ENCODE measurements at places on chromosomes 7 and 10.

DNA sequence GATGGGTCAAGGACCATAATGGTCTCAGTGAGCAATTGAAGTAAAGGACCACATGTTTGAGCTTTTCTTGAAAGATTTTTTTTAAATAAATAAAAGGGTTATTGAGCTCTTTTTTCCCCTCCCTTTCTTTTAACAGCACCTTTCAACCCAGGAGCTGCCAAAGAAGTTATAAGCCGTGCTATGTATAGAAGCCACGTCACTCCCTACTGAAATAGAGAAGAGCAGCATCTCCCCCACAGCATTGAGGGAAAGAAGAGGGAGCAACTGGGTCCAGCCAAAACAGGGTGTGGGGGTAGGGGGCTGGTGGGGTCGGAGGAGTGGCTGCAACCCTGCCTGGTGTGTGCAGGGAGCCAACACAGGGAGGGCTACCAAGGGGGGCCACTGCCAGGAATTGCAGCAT, 227.2 kb downstream of the PLXNA4 start:
- no peak for DNase-seq

DNA sequence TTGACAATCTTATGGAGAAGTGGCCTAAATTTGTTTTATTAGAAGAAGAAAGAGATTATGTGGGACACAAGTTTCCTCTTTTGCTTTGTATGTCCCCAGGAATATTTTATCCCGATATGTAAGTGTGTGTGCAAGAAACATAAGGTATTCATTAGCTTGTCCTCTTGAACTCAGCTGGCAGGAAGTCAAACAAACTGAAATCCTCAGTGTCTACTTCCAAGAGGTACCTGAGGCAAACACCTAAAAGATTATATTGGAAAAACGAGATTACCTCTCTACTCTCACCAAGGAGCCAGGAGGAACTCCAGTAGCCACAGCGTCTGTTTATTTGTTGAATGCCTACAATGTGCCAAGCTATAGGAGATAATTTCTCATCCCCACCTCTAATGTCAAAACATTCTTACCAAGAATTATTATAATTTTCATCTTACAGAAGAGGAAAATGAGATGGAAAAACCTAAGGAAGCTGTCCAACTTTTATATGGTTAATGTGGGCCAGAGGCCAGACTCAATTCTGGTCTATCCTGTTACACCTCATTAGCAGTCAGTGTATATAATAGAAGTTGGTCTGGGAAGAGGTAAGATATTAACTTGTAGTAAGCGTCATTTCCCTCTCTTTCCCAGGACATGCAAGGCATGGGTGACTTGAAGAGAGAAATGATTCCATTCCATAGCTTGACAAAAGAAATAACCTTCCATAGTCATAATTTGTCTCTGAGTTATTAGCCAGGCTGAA, 692.7 kb downstream of the MAGI2 start:
- no peak for DNase-seq

GRCh38 chr10:111131168-111131799, 54.5 kb downstream of the ADRA2A start:
- no peak for DNase-seq

GRCh38 chr7:104156842-104157277, 51.0 kb downstream of the ORC5 start:
- DNase-seq = no peak

- no peak for DNase-seq
These were observed 26.7 kb downstream of the ERCC6 start for GRCh38 chr10:49512121-49512809.

DNA sequence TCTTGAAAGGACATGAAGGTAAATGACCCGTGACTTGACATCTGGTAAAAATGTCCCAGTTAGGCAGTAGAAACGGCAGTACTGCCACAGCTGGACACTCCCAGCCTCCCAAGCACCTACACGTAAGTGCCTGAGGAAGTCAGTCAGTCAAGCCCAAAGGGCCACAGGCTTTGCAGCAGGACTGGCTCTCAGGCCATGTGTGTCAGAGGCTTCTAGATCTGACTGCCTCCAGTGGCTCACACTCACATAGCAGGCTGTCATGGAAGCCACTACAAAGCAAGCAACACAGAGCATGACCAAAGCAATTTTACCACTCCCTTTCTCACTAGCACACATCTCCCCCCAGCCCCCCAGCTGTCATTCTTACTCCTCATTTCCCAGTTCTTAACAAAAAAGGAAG, 17.8 kb upstream of the CCNJ start:
- DNase-seq = no peak

DNA sequence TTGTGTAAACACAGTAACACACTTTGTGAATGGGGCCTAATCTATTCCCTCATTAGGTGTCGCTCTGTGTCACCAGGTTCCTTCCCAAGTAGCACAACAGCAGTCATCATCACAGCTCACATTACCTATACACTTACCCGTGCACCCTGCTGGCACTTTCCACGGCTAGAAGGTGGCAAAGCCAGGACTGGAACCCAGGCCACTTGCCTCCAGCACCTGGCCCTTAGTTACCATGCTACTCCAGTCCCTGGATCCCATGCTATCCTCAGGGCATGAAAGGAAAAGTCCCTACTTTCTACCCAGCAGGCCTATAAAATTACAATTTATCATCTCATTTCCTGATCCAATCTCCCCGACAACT, 18.4 kb downstream of the SMURF1 start:
- no peak for DNase-seq

- DNase-seq = no peak
These were observed 95.1 kb downstream of the USP6NL start for GRCh38 chr10:11516431-11516746.

- DNase-seq = no peak
These were observed 98.7 kb downstream of the AUTS2 start for GRCh38 chr7:69696686-69697685.

DNA sequence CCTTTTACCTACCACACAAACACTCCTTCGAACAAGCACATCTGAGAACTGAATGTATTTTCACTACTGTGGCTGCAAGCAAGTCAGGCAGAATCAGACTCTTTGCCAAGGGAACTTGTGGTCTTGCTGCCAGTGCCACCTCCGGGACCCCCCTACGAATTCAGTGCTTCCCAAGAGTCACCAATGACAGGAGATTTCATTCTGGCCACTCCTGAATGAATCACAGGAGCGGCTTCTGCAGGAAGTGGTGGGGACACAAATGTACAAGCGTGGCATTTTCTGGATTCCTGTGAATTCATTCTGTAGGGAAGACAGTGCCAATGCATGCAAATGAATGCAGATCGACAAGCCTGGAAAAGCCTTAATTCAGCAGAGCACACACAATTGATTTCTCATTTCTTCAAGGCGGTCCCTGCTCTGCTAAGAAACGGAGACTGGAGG, 161.2 kb downstream of the CAMK1D start:
- no peak for DNase-seq

DNA sequence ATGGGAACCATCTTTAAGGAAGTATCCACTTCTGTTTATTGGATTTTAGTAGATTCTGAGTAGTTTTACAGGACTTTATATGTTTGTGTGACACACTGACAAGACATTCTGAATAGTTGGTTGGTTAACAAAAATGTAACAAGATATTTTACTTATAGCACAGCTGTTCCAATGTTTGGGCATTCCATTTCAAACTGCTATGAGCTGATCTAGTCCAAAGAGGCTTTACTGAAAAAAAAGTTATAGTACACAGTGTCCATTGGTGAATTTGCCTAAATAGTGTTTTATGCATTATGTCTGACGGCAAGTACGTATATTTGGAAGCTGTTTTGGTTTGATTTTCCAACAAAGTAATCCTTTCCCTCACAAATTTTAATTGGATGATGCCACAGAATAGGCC, 99.1 kb downstream of the SAMD9 start:
- no peak for DNase-seq

DNA sequence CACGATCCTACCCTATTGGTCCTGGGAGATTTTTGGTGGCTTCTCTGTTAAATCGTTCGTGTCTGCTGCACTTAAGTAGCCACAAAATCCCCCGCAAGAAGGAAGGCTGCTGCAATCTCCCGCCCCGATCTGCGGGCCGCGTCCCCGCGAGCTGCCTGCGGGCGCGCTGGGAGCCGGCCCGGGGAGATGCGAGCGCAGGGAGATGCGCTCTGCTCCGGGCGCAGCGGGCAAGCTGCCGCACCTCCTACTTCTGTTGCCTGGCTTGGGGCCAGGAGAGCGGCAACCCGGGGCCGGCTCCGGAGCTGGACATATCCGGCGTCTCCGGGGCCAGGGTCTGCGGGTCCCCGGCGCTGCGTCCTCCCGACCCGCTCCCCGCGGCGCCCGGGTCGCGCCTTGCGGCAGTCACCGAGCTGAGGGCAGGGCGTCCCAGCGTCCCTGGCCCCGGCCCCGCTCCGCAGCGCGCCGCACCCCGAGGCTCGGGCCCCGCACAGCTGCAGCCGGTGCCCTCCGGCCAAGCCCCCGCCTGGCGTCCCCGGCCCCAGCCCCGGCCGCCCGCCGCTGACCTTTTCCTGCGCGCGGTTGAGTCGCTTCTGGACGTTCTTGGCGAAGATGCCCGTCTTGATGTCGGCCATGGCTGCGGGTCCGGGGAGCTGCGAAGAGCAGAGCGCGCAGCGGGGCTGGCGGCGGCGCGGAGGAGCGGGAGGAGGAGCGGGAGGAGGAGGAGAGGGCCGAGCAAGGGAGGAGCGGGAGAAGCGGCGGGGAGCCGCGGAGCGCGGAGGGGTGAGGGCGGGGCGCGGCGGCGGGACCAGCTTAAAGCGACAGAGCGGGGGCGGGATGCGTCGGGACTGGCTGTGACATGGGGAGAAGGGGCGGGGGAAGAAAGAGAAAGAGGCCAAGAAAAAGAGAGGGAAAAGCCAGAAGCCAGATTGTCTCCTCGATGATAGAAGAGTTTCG, at the start of gene AMPH:
Gene AMPH (minus strand): TSS at position 654 of the 954 bp plus-strand sequence. CDS start 22 bp downstream, at position 632.
- peak; percentile 87 for DNase-seq

DNA sequence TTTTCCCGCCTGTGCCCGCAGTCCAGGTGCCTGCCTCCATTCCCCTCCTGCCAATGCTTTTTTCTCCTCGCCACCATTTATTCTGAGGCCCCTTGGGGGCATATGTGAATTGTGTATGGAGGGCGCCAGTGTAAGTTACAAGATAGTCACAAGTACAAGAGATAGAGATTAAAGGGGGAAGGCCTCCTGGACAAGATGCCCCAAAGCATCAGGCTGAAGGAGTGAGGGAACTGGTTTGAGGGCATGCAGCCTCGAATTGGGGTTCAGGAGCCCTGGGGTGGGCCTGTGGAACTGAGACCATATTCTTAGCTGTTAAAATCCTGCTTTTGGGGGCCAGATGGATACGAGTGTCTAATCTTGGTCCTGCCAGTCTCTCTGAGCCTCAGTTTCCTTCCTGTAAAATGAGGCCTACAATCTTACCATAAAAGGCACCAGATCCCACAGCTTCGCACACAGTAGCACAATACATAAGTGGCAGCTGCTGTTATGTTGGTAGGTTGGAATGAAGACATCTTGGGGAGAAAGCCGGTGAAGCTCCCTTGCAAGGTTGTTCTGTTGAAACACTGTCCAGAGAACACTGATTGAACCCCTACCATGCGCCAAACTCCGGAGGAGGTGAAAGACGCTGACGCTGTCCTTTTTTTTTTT, 545 bp upstream of the COMTD1 start:
- no peak for DNase-seq

DNA sequence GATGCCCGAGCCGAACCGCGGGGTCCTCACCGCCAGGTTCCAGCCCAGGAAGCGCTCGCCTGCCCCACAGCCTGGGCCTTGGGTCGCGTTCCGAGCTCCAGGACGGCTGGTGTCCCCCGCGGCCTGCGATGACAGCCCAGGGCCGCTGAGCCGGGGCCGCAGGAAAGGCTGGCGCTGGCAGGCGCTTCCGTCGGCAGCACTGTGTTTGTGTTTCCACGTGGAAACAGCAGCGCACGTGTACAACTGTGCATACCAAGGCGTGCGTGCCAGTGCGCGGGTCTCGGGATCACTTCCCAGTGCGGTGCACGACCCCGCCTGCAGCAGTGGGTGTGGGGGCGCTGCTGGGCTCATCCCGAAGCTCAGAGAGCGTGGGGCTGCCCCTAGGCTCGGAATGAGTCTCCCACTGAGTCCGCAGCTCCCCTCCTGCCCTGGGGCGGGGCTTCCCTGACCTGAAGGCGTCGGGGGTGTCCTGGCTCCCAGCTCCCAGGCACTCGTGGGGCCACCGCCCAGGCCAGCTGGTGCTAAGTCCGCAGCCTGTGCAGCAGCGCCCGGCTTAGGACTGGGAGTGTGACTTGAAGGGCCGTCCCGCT, 17.2 kb downstream of the AP5Z1 start:
- peak; percentile 61 for DNase-seq

DNA sequence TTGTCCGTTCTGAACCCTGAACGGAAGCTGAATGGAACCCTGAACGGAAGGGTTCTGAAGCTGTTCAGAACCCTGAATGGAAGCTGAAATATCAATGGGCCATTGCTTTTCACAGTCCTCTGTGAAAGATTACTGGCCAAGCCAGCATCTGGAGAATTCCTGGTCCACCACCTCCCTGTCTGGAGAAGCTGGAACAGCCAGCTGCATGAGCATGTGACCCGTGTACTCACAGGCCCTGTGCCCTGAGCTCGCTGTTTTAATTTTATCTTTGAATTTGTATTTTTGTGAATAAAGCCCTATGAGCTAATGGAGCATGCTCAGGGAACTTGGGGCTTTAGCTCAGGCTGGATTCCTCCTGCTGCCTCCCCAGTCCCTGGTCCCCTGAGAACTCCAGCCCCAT, 37.2 kb downstream of the HTRA1 start:
- DNase-seq = no peak

GRCh38 chr10:4533621-4534020, 292.4 kb upstream of the AKR1E2 start:
- DNase-seq = no peak

GRCh38 chr7:27053153-27053552, 42.6 kb downstream of the HOXA1 start:
- DNase-seq = no peak

DNA sequence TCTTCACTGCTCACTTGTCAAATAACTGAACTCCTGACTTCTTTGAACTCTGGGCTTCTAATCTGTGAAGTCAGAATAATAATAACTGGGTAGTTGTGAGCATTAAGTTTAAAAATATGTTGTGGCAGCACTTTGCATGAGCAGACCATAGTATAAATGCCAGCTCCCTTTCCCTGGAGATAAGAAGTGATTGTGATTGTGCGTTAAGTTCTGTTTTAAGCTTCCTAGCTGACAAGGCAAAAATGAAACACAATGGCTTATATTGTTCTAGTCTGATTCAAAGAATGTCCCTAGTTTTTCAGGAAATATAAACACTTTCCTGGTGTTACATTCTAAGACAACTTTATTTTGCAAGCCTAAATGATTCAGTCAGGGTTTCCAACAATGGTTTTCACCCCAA, 61.8 kb downstream of the PTPRE start:
- peak; percentile 2 for DNase-seq

Measured in femur (tissue), 1 donor.